ENCODE measurements at places on chromosomes 12 and 14.

GRCh38 chr12:52519387-52519703 is 849 bp downstream of the KRT5 start:
- no peak for DNase-seq

DNA sequence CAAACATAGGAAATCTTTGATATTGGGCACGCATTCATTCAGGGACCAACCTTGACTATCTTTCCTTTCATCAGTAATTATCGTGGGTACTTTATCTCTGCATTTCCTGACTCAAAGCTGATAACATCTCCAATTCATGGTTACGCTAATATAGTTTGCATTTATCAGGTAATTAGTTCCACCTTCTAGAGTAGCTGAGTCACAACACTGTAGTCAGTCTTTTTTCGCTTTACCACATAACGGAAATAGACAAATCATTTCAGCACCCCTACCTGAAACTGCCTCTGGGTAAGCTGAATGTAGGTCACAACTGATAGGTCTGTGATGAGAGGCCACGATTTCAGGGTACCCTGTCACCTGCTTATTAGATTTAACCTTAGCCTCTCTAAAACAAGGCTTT is 36.7 kb upstream of the IL22 start:
- peak; percentile 27 for DNase-seq

GRCh38 chr14:92717571-92718042 is 30.8 kb downstream of the LGMN start:
- DNase-seq = no peak

DNA sequence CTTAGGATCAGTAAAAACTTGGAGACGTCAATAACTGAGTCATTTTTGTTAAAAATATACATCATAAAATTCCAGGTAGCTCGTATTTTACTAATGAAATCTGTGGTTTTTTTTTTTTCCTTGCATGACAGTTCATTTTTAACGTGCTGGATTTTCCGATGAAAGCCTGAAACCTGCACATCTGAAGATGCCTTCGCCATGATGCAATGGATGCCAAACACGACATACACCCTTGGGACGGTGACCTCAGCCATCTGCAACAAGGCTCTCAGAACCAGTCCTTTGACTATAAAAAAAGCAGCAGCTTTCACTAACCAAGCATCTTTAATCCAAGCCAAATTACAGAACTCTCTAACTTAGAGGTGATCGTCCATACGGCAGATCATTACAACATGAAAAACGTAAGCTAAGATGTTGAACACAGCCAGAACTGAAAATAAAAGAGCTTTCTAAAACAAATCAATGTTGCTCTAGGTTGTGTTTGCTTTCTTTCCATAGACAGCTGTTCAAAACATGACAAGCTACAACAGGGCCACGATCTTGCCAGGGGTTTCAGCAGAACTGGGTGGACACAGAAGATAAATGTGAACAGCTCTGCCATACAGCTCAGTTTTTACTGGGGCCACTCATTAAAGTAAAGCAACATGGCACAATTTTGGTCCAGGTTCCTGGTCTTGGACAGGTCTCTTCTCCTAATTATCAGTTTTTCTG is 7.8 kb downstream of the NIN start:
- no peak for DNase-seq

DNA sequence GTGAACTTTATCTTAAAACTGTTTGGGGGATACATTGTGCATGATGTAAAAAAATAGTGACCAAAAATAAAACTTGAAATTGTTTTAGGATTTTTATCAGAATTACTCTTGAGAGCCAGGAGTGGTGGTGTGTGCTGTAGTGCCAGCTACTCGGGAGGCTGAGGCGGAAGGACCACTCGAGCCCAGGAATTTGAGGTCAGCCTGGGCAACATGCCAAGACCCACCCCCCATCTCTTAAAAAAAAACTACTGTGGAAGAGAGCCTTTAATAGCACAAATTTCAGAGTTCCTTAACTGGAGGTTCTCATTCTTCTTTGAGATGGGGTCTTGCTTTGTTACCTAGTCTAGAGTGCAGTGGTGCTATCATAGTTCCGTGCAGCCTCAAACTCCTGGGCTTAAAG is 21.5 kb downstream of the CPSF2 start:
- DNase-seq = no peak

- DNase-seq = no peak
Measured at GRCh38 chr12:69519871-69520270, 49.7 kb downstream of the FRS2 start.

GRCh38 chr12:117485984-117486839 is 124.8 kb upstream of the NOS1 start:
- no peak for DNase-seq

DNA sequence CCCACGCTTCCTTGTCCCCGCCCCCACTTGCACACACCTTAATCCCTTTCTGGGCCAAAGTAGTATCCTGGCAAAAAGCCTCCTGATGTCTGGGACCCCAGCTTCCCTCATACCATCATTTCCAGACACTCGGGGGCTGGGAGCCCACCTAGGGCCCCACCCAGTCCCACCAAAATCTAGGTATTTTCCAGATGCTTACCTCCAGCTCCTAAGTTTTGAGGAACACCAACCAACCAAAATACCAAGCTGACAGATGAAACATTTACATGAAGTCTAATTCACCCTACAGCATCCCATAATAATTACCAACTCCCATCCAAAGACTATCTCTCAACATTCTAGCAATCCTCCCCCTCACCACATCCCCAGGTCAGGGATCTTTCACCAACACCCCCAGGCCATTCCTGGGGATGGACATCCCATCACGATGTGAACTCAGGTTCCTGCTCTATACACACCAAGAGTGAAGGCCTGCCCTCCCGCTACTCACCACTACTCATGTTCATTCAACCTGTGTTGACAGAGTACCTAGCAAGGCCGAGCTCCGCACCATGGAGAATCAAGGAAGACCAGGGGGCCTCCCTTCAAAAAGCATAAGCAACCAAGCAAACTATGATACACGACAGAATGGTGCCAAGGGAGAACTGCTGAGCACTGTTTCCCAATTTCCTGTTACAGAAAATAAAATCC is 1.6 kb upstream of the CHD4 start:
- no peak for DNase-seq

DNA sequence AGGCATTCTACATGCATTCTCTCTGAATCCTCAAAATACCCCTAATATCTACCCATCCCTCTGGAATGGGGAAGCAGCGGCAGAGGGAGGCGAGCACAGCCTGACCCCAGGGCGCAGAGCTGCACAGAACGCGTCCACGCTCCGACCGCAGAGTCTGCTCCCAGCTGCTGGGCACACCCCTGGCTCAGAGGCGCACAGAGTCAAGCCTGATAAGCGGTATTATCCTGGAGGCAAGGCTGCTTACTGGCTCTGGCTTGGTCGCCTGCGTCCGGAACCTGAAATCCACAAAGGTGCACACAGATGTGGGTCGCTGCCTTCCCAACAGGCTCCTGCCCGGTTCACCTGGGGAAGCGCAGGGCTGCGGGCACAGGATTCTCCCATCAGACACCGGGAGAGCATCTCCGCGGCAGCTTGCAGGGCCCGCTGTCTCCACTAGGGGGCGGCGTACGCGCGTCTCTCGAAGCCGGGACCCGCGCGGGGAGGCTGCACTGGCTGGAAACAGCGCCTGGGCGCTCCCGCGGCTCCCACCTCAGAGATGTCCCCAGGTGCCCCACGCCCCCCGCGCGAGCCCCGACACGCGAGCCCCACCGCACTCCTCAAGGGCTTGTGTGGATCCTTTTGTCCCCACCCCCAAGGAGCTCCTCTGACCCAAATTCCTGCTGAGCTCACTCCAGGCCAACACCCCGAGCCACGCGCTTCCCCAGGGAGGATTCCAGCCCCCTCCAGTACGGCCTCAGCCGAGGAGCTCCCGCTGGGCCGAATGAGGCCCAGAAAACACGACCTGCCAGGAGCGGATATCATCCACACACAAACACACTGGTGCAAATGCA is 120.1 kb upstream of the FZD10 start:
- peak; percentile 23 for DNase-seq

- DNase-seq = no peak
Measured at GRCh38 chr14:53948205-53948884, 8.3 kb downstream of the BMP4 start.

- no peak for DNase-seq
Measured at GRCh38 chr12:124795081-124795948, 68.3 kb downstream of the SCARB1 start.

- no peak for DNase-seq
Measured at GRCh38 chr14:73741876-73742519, 27.8 kb upstream of the PNMA1 start.

DNA sequence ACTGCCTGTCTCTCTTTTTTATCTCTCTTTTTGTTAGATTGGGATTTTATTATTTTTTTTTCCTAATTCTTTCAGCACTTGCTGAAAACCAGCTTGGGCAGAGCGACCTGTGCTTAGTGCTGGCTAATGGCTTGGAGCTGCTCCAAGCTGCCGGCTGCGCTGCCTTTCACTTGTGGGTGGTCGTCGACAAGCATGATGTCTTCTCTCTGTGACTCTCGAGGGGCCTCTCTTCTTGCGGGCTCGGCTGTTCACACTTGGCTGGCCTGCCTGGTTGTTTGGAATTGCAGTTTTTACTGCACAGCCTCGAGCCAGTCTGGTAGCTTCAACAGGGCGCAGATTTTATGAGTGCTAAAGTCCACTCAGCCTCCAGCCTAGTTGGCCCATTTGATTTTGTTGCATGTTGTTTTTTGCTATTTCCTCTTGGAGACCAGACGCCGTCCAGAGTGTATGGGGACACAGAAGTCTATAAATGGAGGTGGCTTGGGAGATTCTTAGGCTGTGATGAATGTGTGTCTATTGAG is 18.6 kb downstream of the TPCN1 start:
- DNase-seq = no peak

DNA sequence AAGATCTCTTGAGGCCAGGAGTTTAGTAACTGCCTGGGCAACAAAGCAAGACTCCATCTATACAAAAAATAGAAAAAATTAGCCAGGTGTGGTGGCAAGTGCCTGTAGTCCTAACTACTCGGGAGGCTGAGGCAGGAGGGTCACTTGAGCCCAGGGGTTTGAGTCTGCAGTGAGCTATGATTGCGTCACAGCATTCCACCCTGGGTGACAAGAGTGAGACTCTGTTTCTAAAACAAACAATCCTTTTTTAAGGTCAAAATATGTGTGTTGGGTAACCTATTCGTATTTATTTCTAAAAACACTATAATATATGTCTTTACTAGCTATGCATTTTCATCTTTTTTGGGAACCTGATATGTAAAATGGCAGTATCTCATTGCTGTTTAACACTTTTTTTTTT is 7.4 kb downstream of the FBXO21 start:
- DNase-seq = no peak

DNA sequence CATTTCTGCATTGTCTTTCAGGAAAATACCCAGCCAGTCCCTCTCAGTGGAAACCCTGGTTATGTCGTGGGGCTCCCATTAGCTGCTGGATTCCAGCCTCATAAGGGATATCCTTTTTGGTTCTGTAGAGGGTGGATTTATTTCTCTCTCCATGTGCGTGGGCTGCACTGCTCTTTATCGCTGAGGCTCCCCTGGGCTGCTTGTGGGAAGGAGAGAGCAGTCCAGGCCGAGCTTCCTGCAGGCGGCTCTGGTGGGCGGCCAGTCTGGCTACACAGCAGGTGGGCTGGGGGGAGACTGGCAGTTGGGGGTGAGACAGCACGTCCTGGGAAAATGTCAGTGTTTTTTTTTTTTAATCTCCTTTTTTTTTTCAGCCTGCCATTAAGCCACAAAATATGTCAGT is 27.6 kb downstream of the TCTN1 start:
- DNase-seq = no peak

DNA sequence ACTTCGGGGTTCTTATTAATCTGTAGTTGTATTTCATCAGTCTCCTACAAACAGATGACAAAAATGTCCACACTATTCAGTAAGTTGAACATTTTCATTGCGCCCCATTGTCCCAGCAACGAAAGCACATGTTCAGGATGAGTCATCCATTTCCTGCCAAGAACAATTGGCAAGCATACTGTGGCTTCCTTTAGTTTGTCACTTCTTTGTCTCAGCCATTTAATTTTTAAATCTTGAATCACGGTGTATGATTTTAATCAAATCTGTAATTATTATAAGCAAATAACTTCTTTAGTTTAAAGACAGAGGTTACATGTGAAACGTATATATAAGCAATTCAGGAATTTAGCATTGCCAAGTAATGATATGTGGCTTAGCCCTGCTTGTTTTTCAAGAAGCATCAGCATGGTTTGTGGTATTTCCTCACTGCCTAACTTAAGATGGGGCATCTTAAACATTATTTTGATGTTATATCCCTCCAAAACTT is 211.3 kb upstream of the KRR1 start:
- no peak for DNase-seq

All from activated CD4-positive, alpha-beta T cell treated with anti-CD3 and anti-CD28 coated beads for 24 hours (primary cell).